ENCODE measurements at places on chromosomes 7 and 10. TPM values are rescaled to one million over a fixed set of nuclear protein-coding genes. Genes with fewer than 3 reads are reported as not detected.

The ZEB1 gene
- total RNA-seq = 24.9 TPM

The PTN gene
- 5.4 TPM for total RNA-seq

The ERVW-1 gene
- not detected for total RNA-seq

The TPK1 gene
- total RNA-seq = 12.3 TPM

The CYP2C18 gene
- 24.3 TPM for total RNA-seq

The CPXM2 gene
- 11.6 TPM for total RNA-seq

The LIPF gene
- not detected for total RNA-seq

The HMX2 gene
- total RNA-seq = 0.18 TPM

The ODAD2 gene
- total RNA-seq = 0.09 TPM

The EPHB4 gene
- total RNA-seq = 39.3 TPM

The BICC1 gene
- total RNA-seq = 2.5 TPM

The PDIA4 gene
- total RNA-seq = 157 TPM

Measured in left colon (tissue), 2 donors.